LHCN-M2 (cell line): ENCODE measurements at places on chromosomes 4 and X. TPM values are rescaled to one million over a fixed set of nuclear protein-coding genes. Genes with fewer than 3 reads are reported as not detected.

DNA sequence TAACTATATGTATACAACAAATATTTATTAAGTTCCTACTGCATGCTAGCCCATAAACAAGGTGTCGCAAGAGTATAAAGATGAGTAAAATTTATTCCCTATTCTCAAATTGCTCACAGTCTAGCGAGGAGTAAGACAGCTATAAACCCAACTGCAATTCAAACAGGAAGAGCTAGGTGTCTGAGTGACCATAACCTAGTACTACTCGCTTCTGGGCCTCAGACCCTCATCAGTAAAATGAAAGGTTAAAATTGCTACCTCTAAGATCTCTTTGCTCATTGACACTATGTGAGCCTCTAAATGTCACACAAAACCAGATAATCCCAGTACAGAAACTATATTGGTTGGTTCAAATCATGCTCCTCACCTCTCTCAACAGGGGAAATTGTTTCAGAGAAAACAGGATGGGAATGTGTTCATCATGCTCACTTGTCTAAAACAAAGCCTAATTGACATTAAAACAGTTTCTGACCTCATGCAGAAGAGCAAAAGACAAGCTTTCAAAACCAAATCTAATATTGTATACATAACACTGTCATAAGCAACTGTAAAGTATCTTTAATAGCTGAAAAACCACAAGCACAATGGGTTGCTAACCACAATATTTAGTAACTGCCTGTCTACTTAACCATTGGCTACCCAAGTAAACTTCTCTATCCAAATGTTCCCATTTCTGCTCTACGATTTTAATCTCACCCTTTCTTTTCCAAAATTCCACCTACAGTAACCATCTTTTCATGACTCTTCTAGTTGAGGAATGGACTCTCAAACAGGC lies 264.6 kb upstream of the FMR1 start:
- DNase-seq, result no peak

GRCh38 chr4:147968641-147969040 lies 236.8 kb downstream of the ARHGAP10 start:
- DNase-seq, result no peak

DNA sequence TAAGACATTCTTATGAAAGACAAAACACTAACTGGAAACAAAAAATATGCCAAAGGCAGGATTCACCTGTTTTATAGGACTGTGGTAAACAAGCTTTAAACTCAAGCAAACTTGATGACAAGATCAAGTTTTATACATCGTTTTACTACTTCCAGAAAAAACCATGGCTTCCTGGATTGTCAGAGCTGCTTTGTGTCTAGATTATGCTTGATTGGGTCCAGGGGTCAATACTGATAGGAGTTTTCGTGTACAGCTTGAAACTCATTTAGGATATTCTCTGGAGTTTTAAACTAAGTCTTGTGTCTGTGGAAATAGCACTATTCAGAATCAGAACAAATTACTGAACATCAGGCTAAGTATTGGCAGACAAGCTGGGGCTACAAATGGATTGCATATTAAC lies 13.0 kb downstream of the HCCS start:
- no peak for DNase-seq

The MCF2 gene
- 1.9 and 3.2 TPM in 2 replicates for total RNA-seq

- DNase-seq, result no peak
Observed at GRCh38 chr4:7396186-7396910, 38.4 kb downstream of the PSAPL1 start.

DNA sequence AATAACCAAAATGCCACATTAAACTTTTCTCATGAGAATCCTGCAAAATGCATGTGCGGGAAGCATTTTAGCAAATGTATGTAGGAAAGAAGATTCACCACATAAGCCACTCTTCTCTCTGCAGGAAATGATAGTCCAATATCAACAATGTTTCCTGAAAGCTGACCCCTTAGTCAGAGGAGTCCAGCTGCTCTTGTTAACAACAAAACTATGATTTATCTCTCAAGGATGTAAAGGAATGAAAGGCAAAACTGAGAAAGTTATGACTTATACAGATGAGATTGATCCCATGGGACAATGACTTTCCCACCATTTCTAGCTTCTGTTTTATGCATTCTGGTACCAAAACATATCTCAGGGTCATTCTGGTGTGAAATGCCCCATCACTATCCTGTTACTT lies 125.0 kb upstream of the EDNRA start:
- peak; percentile 99 for DNase-seq

GRCh38 chr4:42397635-42398170 lies 415 bp downstream of the SHISA3 start:
- no peak for DNase-seq

The CT47B1 gene
- total RNA-seq, result not detected in 2 replicates
